Peyer's patch (tissue), 4 donors: ENCODE measurements at places on chromosomes 6 and 20.

GRCh38 chr20:6083926-6084325 is 30.1 kb upstream of the LRRN4 start:
- H3K4me3 ChIP-seq = no peak overlapping the region
- no peaks in the 10 kb centered on the region for H3K36me3 ChIP-seq
- H3K27me3 ChIP-seq = no peaks in the 10 kb centered on the region
- no peak overlapping the region for H3K27ac ChIP-seq
- H3K4me1 ChIP-seq = no peaks in the 10 kb centered on the region

- H3K4me1 ChIP-seq = no peaks in the 10 kb centered on the region
- no peak for DNase-seq
- no peak overlapping the region for H3K4me3 ChIP-seq
- H3K27ac ChIP-seq = no peak overlapping the region
- no peaks in the 10 kb centered on the region for H3K36me3 ChIP-seq
- H3K27me3 ChIP-seq = no peaks in the 10 kb centered on the region
Measured at GRCh38 chr6:112571488-112572270, 224.5 kb downstream of the RFPL4B start.

DNA sequence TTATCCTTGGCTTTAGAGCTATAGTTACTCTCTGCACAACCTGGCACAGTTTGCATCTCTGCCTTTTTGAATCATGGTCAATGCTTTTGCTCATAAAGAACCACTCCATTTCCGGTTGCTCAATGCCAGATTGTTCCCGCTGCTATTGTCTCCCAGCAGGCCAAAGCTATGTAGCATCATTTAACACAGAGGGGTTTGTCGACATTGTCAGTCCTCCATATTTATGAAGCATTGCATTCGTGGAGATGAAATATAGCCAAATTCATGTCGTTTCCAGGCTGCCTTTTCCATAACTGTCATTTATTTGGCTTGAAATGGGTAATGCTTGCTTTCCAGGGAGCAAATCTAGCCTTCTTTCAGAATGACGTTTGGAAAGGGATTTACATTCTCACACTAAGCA is 598.8 kb downstream of the EPHA7 start:
- H3K36me3 ChIP-seq = no peaks in the 10 kb centered on the region
- H3K4me3 ChIP-seq = no peak overlapping the region
- H3K27ac ChIP-seq = no peak overlapping the region
- no peaks in the 10 kb centered on the region for H3K27me3 ChIP-seq
- H3K4me1 ChIP-seq = no peaks in the 10 kb centered on the region

GRCh38 chr6:111842271-111842822 is 30.9 kb downstream of the FYN start:
- H3K27ac ChIP-seq = peak overlapping the region; percentile 62
- no peaks in the 10 kb centered on the region for H3K27me3 ChIP-seq

GRCh38 chr6:54559136-54559535 is 250.9 kb downstream of the TINAG start:
- H3K27ac ChIP-seq = no peak overlapping the region
- H3K4me3 ChIP-seq = no peak overlapping the region

DNA sequence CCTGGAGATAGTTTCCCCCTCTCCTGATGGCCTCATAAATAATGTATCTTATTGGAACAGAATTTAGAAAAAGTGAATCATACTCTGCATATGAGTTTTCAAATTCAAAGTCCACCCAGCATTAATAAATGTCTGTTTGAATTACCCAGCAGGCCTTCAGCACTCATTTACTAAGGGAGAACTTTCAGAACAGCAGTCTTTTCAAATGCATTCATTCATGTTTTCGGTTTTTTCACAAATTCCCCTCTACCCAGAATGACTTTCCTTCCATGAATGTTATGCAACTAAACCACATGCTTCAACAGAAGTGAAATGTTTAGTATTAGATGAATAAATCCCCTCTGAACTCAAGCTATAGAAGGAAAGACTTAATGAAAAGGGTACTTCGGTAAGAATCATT is 92.4 kb downstream of the RTN4IP1 start:
- no peak for DNase-seq
- H3K4me3 ChIP-seq = no peak overlapping the region
- peaks cover 3% of the 10 kb centered on the region for H3K27me3 ChIP-seq
- no peak overlapping the region for H3K27ac ChIP-seq

GRCh38 chr6:113805811-113806495 is 51.2 kb upstream of the MARCKS start:
- no peaks in the 10 kb centered on the region for H3K27me3 ChIP-seq
- H3K4me1 ChIP-seq = no peaks in the 10 kb centered on the region
- no peak overlapping the region for H3K4me3 ChIP-seq
- no peak overlapping the region for H3K27ac ChIP-seq
- no peak for DNase-seq
- H3K36me3 ChIP-seq = no peaks in the 10 kb centered on the region

- no peak overlapping the region for H3K4me3 ChIP-seq
- DNase-seq = no peak
- H3K36me3 ChIP-seq = no peaks in the 10 kb centered on the region
- no peaks in the 10 kb centered on the region for H3K27me3 ChIP-seq
- H3K27ac ChIP-seq = peak overlapping the region; percentile 28
Measured at GRCh38 chr6:15443119-15443830, 197.4 kb downstream of the JARID2 start.

DNA sequence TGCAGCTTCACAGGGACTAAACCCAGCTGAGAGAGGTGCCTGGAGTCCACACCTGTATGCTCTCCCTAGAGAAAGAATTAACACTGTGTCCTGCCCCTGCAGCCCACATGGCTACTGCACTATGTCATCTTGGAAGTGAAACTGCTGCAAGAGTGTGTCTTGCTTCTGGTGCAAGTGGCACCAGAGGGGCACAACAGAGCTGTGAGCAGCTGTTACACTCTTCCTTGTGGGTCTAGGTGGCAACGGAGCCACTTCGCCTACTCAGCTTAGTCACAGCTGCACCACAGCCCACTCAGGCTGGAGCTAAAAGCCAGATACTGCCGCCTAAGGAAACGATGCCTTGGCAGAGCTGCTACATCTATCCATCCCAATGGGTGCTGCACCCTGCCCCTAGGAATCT is 391.4 kb downstream of the COL12A1 start:
- no peak overlapping the region for H3K27ac ChIP-seq
- DNase-seq = no peak
- no peaks in the 10 kb centered on the region for H3K4me1 ChIP-seq
- no peaks in the 10 kb centered on the region for H3K36me3 ChIP-seq

DNA sequence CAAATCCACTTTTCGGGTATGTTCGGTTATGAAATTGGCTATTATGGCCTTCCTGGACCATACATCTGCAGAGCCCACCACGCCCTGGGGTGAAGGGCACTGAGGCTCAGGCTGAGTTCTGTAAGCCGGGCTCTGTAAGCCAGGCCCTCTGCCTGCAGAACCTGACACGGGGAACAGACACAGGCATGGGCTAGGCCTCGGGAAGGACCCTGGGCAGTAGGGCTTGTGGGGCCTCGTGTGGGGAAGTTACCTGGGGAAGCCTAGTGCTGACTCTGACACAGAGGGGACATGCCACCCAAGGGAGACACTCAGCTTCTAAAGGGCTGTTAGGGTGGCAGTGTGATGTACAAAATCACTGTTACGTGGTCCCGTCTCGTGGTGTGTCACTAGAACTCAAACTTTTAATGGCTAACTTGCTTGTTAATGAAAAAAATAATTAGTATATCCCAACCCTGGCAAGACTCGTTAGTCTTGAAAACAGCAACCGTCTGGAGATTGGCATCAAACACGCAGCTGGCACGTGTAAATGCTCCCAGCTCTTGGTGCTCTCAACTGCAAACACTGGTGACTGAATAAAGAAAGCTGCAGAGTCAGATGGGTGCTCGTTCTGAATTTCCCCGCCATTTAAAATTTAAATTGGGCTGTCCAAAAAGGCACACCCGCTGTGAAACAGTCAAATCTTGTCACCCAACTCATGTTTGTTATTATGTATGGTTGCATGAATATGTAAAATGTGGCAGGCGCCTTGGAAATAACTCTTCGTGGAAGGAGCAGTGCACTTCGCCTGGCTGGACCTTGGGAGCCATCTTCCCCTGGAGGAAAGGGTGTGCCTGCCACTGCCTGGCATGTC is 23.6 kb upstream of the TCFL5 start:
- no peak overlapping the region for H3K27ac ChIP-seq
- no peaks in the 10 kb centered on the region for H3K27me3 ChIP-seq
- H3K4me1 ChIP-seq = no peaks in the 10 kb centered on the region
- H3K36me3 ChIP-seq = peaks cover 56% of the 10 kb centered on the region
- DNase-seq = no peak

DNA sequence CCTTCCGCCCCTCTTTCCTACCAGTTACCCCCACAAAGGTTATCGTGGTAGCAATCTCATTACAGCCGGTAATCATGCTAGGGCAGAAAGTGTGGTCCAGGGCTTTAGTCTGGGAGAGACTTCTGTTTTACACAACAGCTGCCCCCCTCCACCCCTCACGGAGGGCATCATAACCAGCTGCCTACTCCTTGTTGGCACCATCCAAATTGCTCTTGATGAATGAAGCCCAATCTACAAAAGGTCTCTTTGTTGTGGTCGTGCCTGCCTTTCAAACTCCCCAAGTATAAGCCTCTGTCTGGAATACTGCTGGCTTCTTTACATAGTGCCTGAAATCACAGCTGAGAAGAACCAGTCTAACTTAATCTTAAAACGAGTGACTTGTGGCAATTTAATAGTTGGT is 157.9 kb downstream of the INSM1 start:
- H3K36me3 ChIP-seq = peaks cover 19% of the 10 kb centered on the region
- no peak for DNase-seq
- H3K27me3 ChIP-seq = no peaks in the 10 kb centered on the region
- H3K4me3 ChIP-seq = no peak overlapping the region
- no peak overlapping the region for H3K27ac ChIP-seq

DNA sequence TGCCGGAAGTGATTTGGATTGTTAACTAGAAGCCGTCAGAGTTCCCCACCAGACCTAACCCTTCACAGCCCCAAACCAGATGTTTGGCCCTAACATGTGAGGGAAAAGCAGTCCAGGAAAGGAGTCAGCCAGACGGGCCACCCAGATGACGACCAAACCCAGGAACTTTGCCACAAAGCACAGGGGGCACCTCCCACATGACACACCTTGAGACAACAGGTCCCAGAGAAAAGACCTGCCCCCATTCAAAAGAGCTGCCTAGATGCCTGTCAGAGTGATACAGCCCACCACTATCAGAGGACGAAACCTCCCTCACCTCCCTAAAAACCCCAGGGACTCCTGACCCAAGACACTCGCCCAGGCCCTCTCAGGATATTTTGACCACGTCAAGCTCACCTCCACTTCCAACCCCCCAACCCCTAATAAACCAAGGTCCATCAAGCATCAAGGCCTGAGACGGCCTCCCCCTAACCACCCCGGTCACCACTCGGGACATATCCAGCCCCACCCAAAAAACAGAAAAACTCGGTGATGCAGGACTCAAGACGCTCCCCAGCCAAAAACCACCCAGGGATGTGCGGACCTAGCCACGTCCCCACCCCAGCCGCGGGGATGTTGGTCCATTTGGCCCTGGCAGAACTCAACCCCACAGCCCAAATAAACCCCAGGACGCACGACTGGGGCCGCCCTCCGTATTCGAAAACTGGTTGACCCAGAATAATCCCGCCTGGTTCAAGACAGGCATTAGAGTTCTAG is 662 bp downstream of the ZNF343 start:
- DNase-seq = no peak
- H3K36me3 ChIP-seq = no peaks in the 10 kb centered on the region
- peak overlapping the region; percentile 79 for H3K4me3 ChIP-seq
- H3K27me3 ChIP-seq = no peaks in the 10 kb centered on the region
